ENCODE measurements at places on chromosomes 6 and 20. TPM values are rescaled to one million over a fixed set of nuclear protein-coding genes. Genes with fewer than 3 reads are reported as not detected.

HCRTR2 gene
- 1.4 TPM for total RNA-seq

KCNK16 gene
- total RNA-seq: not detected

MUCL3 gene
- total RNA-seq: 2.4 TPM

SULF2 gene
- total RNA-seq: 69.3 TPM

COL21A1 gene
- total RNA-seq: 147 TPM

ZC3H12D gene
- total RNA-seq: 5.5 TPM

FOXF2 gene
- total RNA-seq: 0.96 TPM

TDRD6 gene
- 6.7 TPM for total RNA-seq

CFB gene
- total RNA-seq: 34.7 TPM

ARMC12 gene
- not detected for total RNA-seq
